RWPE1 (cell line): ENCODE measurements at places on chromosomes 16 and 17.

DNA sequence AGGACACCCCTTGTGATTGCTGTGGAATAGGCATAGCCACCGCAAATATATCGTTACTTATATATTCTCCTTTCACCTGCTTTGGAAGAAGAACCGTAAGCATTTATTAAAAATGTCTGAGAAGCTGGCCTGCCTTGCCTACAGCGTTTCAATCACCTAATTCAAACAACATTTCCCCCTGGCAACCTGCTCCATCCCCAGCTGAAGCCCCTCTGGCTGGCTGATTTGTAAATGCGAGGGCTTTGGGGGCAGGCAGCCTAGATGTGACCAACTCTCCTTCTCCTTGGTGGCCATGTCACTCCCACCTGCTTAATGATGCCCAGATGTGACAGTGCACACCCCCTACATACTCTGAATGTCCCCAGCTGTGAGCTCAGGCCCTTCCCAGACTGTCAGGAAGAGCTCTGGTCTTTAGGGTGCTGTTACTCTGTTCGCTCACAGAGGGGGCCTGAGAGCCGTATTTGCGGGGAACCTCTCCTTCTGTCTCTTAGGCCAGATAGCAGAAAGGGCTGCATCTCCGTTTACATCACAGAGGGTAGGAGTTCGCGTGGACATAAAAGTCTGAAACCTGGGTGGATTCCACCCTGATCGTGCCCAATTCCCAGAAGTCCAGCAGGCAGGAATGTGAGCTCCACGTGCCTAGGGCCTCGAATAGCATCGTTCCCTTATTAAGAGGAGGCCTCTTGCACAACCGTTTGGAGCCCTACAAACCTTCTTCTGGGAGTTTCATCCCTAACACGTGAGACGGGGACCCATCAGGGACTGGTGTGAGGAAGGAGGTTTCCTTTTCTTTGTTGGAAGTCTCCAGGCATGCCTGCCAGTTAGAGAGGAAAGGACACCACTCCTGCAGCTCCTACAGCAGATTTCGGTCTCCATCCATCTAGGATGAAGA lies 2.4 kb upstream of the SDK2 start:
- DNase-seq: peak; percentile 20

DNA sequence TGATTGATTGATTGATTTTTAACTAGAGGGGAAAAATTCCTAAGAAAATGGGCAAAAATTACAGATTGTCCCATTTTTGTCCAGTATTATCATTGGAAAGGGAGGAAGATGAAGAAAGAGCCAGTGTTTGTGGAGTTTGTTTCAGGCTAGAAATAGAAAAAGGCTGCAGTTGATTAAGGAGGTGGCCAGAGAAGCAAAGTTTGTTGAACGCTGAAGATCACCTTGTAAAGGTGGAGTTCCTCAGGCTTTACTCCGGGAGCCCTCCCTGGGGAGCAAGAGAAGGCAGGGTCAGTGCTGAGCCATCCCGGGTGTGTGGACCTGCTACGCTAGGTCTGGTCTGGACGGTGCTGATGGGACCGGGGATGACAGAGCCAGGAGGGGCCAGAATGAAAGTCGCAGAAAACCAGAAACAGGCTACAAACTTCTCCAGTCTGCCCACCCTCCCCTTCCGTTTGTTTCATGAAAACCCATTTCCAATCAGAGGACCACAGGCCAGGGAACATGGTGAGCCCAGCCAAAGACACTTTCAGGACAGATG lies 222.6 kb upstream of the FOXF1 start:
- DNase-seq: no peak

- DNase-seq: no peak
Measured at GRCh38 chr16:84925773-84926372, 85.5 kb downstream of the ZDHHC7 start.

- no peak for DNase-seq
Measured at GRCh38 chr16:56736476-56736875, 6.5 kb downstream of the NUP93 start.

- DNase-seq: no peak
Measured at GRCh38 chr16:87074641-87075318, 242.4 kb downstream of the C16orf95 start.

DNA sequence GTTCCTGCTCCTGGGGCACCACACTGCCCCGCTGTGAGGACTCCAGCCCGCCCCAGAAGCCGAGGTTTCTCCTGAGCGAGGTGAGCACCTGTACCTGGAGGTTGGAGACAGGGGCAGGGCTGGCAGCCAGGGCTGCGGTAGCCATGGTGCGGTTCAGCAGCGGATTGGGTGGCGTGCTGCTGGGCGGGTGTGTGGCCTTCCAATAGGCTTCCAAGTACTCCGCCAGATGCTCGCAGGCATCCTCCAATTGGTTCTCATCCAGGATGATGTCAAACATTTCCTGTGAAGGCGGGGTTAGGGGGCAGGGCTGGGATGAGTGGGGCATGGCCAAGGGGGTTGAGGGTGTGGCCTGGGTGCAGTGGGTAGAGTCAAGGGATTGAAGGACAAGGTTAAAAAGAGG lies 11.3 kb upstream of the ARL5C start:
- DNase-seq: no peak

- peak; percentile 26 for DNase-seq
Measured at GRCh38 chr17:59707971-59708430, 547 bp downstream of the VMP1 start.

GRCh38 chr16:813916-814412 lies 13.4 kb upstream of the GNG13 start:
- DNase-seq: no peak

GRCh38 chr17:31754239-31754945 lies 104.7 kb downstream of the COPRS start:
- peak; percentile 36 for DNase-seq

GRCh38 chr17:79800325-79801155 lies 3.7 kb upstream of the CBX8 start:
- no peak for DNase-seq

DNA sequence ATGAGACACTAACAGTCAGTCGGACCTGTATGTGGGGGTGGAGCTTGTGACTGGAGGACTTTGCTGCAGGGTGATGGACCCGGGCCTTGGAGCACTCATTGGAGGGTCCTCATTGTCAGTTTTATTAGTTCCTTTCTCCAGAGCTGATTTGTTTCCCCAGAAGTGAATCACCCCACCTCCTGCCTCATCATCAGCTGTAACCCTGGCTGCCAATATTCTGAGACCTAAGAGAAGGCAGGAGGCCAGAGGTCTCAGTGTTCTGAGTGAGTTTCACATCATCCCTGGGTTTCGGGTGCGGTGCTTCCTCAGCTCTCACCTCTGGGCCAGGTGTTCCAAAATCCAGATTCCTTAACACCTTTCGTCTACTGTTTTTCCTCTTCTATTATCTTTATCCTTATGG lies 49.9 kb upstream of the KIFC3 start:
- DNase-seq: no peak

DNA sequence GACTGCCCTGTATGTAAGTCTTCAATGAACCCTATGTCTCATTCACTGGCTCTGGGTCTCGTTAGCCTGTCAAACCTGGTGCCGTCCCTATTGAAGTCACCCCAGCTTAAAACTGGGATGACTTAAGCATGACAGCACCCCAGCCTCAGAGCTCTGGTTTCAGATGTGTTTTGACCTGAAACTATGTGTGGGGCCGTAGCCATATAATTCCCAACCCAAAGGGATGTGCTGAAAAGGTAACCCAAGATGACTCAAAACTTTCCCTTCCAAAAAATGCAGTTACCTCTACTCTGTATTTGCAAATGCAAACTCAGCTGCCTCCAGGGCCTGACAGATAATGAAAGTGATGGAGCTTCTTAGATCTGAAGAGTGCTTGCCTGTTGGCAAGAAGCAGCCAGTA lies 478.3 kb upstream of the ERCC4 start:
- no peak for DNase-seq

GRCh38 chr17:80379348-80379747 lies 35.6 kb upstream of the ENDOV start:
- DNase-seq: no peak

DNA sequence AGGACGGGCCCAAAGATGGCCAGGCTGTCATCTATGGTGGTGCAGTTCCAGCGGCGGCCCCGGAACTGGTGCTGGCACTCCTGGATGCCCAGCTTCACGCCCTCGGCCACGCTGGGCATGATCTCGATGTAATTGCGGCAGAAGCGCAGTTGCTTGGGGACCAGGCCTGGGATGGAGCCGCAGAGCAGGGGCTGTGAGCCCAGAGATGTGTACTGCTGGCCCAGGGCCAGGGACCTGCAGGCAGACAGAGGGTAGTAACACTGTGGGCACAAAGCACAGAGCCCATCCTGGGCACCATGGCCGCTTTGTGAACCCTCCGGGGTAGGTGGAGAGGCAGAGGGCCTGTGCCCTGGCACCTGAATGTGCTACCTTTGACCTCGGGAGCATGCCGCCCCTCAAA lies 44.8 kb downstream of the WNT3 start:
- DNase-seq: no peak

GRCh38 chr17:45852535-45853297 lies 8.0 kb downstream of the SPPL2C start:
- DNase-seq: peak; percentile 56

DNA sequence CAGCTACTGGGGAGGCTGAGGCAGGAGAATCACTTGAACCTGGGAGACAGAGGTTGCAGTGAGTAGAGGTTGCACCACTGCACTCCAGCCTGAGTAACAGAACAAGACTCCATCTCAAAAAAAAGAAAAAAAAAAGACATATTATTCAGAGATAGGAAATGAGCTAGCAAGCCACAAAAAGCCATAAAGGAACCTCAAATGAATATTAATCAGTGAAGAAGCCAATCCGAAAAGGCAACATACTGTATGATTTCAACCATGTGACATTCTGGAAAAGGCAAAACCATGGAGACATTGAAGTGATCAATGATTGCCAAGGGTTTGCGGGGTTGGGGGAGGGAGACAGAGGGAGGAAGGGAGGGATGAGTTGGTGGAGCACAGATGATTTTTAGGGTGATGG lies 8.4 kb upstream of the EXOC7 start:
- no peak for DNase-seq

DNA sequence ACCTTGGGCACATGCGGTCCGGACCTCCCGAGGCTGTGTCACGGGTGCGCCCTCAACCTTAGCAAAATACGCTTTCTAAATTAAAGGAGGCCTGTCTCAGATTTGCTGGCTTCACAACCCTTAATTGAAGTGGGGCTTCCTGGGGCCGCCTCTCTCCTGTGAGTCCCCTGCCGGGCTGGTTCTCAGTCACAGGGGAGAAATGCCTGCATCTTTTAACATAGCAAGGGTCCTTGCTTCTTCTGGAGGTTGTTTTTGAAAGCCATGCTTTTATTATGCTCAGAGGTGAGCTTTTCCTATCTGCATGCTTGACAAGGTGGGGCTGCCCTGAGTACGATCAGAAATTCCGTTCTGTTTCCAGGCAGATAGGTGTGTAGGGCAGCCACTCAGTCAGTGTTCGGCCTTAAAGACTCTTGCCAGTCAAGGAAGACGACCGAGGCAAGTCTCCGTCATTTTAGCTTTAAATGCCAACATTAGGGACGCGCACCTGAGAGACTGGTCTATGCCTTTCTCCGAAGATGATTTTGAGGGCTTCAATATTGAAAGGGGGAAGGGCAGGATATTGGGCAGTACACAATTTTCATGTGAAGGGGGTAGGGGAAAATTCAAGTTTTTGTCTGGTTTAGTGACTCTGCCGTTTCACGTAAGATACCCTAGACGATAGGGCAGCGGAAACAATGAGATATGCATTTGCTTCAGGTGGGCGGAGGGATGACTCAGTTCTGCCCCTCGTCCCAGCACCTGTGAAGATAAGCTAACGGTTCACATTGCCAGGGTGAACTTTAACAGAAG lies 5.5 kb upstream of the SLC7A5 start:
- no peak for DNase-seq

DNA sequence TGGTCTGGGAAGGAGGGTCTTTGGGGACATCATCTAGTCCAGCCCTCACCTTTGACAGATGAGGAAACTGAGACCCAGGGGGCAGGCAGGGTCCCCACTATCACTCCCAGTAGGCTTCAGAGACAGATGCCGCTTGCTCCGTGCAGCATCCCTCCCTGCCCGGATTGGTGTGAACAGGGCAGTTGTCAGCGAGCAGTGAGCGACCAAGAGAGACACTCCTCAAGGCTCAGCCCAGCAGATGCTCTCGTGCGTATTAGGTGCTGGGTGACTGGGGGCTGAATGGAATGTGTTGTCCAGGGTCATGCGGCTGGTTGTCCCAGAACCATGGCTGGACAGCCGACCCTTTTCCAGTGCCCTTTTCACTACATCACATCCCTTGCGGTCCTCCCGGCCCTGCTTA lies 49.0 kb downstream of the MPRIP start:
- DNase-seq: no peak

DNA sequence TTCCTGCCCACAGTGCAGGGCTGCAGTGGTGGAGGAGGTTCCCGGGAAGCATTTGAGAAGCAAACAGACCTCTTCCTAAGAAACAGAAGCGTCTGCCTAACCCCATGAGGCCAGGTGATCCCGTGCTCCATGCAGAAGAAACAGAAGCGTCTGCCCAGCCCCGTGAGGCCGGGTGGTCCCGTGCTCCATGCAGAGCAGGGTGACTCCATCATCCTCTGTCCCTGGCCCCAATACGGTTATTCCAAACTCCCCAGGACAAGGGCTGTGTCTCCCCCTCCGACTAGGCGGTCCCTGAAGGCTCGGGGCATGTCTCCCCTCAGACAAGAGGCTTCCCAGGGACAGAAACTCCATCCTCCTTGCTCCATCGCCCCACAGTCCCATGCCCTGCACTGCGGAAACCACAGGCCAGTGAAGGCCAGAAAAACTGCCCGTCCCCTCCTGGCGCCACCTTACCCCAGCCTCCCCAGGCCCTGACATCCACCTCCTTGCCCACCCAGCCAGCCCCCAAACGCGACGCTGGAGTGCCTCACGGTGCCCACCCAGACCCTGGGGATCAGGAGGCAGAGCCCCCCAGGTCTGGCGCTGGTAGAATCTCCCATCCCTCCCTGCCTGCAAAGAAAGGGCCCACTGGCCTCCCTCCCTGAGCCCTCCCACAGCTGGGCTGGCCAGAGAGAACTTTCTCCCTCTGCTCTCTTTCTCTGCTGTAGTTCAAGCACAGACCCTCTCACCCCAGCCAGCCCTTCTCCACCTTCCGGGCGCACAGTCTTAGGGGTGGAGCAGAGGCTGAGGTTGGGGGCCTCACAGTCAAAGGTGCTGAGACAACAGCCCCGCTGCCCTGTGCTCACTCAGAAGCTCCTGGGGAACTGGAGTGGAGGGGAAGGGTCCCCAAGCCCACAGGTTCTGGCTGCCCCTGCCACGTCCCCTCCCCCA lies 30.6 kb upstream of the KRT17 start:
- DNase-seq: no peak

DNA sequence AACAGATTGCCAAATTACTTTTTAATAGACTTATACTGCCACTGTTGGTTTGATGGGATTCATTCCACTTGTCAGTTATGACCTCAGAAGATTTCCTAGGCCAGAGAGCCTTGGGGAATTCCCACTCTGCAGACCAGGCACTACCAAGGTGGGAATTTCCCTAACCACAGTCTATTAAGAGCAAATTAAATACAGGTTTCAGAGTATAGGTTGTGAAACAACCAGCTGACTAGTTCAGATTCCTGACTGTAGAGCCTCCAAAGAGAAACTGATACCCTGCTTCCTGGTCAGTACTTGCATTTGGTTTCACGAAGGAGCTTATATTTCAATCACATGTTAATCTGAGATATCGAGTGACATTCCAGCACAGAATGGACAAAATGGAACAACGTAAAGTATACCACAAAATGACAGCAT lies 186.5 kb downstream of the STX8 start:
- DNase-seq: peak; percentile 55

- no peak for DNase-seq
Measured at GRCh38 chr16:1533443-1533951, at the start of gene TMEM204. TMEM204 (plus strand) TSS chr16:1533666; CDS start chr16:1534276, 610 bp downstream.
